Large intestine (tissue), 12 donors: ENCODE measurements at places on chromosomes 7 and 10.

GRCh38 chr10:60978287-60979115, 34.5 kb upstream of the RHOBTB1 start:
- no peak for DNase-seq

DNA sequence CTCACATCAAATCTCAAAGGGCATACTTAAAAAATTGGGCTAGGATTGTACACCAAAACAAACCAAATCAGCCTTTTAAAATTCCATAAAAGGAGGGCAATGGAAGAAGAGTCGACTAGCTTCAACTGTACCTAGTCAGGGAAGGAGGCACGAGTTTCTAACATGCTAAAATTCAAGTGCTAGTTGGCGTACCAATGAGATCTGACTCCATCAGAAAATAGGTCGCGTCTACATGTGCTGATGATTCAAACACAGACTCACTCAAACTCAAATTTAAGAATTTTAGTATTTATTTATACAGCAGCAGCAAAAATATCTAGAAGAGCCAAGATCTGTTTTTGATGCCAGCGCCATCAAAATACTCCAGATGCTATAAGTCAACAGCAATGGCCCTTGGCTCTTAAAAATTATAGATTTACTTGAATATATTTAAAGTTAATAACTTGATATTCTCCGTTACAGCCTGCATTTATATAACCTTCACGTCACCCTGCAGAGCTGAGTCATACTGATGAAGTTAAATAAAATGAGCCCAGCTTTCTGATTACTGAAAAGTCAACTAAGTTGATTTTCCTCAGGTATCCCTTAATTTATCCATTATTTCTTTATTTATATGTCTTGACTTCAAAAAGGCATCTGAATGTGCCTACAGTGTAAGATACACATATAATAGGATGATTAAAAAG, 302.1 kb upstream of the IMMP2L start:
- DNase-seq, result no peak

- peak; percentile 83 for DNase-seq
Measured at GRCh38 chr10:60951272-60951724, 7.3 kb upstream of the RHOBTB1 start.

GRCh38 chr7:130884437-130885417, 150.7 kb upstream of the KLF14 start:
- DNase-seq, result peak; percentile 82

DNA sequence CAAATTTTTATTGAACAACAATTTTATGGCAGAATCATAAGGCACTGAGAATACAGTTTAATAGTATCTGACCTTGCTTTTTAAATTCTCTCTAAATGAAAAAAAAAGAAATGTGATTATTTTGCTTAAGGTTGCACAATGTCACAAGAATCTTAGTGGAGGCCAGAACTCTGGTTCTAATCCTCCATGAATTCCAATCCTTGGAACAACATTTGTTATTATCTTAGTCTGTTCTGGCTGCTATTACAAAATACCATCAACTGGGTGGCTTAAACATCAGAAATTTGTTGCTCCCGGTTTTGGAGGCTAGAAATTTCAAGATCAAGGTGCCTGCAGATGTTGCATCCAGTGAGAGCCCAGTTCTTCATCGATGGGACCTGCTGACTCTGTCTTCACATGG, 158.2 kb upstream of the POM121L12 start:
- no peak for DNase-seq

DNA sequence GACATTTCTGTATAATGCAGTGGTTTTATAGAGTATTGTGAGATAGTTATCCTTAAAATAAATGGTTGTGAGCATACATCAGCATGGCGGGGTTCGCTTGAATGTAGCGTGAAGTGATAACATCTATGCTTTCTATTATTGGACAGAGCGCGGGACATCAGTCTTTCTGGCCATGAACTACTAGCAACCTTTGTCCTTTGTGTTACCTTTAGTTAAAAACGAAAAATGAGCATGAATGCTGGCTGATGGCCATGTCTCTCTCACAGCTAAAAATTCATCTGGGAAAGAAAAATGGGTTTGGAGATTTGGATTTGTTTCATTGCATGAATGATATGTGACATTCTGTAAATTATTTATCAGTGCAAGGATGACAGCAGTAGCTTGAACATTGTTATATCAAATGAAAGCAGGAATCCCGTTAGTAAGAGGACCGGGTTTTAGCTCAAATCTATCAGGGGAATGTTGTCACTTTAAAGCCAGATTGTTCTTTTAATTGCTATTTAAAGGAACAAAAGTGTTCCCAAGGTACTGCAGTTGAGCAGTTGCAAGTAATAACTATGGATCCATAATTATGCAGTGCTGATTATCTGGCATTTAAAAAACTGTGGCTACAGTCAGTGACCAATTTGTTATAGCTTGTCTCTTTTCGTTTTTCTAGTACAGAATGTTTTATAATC, 131.0 kb downstream of the KAT6B start:
- no peak for DNase-seq

- no peak for DNase-seq
Measured at GRCh38 chr10:109306698-109307097, 616.6 kb downstream of the XPNPEP1 start.

DNA sequence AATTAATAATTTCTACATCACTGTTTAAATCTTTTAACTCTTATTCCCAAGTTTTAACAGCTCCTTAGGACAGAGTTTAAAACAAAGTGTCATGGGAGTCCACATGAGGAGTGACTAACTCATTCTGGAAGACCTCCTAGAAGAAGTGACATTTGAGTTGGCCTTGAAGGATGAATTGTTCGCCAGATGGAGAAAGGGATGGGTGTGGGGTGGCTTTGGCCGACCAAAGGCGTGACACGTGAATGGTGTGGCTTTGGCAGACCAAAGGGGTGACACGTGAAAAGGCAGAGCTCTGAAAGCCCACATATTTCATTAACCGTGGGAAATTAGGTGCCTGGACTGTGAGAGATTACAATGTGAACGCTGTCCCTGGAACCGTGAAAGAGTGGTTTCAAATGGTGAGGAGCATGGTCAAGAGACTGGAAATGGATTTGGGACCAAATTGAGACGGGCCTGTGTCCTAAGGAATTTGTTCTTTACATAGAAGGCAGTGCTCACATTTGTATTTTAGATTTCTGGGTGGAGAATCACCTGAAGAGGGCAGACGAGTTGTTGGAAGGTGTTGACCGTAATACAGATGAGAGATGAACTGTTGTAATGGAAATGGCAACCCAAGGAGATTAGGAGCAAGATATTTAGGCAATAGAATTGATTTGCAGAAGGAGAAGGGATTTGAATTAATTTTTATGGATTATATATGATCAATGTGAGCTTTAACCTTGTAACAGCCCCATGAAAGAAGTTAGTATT, 228.1 kb downstream of the BICC1 start:
- no peak for DNase-seq

GRCh38 chr7:102039706-102040105, 222.3 kb downstream of the CUX1 start:
- no peak for DNase-seq

GRCh38 chr7:6175645-6176044, 96.8 kb downstream of the CYTH3 start:
- no peak for DNase-seq
